ENCODE measurements at places on chromosomes 3 and 15. TPM values are rescaled to one million over a fixed set of nuclear protein-coding genes. Genes with fewer than 3 reads are reported as not detected.

The FBXO40 gene
- not detected for polyA plus RNA-seq

The LYZL4 gene
- polyA plus RNA-seq, result not detected

The DUOXA2 gene
- polyA plus RNA-seq, result 1.2 TPM

The NANOGP8 gene
- not detected for polyA plus RNA-seq

The LRRIQ4 gene
- polyA plus RNA-seq, result 0.14 TPM

The GUCA1C gene
- not detected for polyA plus RNA-seq

The CRTC3 gene
- 23.0 TPM for polyA plus RNA-seq

Data from muscle of arm (tissue), 14 donors.